ENCODE measurements at places on chromosomes 3 and 15.
A peak's percentile ranks its signal among the peaks of the same experiment; 100 is the strongest.

- DNase-seq, result no peak
These were observed 55.3 kb downstream of the CCK start for GRCh38 chr3:42210726-42211125.

DNA sequence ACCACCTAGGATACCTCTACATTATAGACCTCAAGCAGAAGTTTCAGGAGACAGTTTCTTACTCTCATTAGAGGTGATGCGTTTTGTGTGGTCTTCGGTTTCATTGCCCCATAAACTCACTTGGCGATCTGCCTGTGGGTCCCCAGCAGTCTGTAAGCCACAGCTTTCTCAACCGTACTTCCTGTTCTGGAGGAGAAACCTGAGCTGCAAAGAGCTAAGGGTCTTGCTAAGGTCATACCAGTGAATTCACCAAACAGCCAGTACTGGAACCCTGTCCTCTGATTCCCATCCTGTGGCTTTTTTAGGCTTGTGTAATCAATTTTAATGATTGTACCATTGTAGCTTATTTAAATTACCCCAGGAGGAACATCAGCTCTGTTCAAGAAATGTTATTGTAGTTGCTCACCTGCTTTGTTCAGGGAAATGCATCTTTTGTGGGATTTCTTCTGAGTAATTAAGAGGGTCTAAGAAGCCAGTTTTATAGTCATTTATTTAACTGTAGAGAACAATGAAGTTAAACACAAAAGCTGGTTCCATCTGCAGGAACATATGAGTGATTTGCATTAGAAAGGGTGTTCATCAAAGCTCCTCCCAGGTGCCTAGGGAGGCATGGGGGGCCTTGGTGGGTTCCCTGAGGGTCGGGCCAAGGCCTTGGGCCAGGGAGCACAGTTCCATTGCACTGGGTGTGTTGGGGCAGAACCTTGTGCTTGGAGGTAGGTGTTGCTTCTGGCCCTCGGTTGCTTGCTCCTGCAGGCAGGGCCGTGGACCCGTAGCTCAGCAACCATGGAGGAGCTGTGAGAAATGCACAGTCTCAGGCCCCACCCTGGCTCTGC is 69.6 kb downstream of the APBA2 start:
- DNase-seq, result peak; percentile 25

- DNase-seq, result no peak
These were observed 39.1 kb downstream of the SCAPER start for GRCh38 chr15:76866008-76866407.

DNA sequence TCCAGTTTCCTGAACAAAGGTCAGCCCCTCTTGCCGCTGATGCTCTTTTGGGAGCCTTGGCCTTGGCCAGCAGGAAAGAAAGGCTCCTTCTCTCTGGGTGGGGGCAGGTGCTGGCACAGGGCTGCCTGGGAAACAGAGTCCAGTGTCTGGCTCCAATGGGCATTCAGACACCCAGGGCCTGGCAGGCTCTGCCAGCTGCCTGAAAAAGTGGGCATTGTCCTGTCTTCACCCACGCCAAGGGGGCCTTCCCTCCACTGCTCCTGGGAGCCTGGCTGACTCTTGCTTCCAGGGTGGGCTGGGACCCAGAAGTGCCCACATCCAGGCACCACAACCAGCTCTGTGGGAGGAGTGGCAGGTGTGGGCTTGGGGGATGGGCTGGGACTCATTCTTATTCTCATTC is 62.7 kb downstream of the RHCG start:
- DNase-seq, result no peak

GRCh38 chr3:172595664-172596393 is 72.6 kb upstream of the TNFSF10 start:
- peak; percentile 76 for DNase-seq

DNA sequence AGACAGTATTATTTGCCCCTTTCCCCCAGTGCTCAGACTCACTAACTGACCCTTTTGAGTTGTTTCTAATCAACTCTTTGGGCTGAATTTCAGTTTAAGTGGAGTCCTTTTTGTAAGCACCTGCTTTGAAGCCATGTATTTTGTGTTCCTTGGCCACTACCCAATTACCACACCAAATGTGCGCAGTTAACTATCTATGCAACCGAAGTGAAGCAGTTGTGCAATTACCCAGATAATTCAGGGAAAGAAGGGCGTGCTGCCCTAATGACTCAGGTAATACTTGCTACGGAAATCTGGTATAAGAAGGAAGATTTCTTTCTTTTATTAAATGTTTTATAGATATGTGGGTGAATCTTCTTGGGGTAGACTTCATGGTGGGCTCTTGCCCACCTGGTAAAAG is 371.9 kb upstream of the TBL1XR1 start:
- DNase-seq, result no peak

- DNase-seq, result no peak
These were observed 775 bp downstream of the ARNT2 start for GRCh38 chr15:80404761-80405553.

GRCh38 chr3:177820683-177821316 is 623.5 kb upstream of the TBL1XR1 start:
- no peak for DNase-seq

DNA sequence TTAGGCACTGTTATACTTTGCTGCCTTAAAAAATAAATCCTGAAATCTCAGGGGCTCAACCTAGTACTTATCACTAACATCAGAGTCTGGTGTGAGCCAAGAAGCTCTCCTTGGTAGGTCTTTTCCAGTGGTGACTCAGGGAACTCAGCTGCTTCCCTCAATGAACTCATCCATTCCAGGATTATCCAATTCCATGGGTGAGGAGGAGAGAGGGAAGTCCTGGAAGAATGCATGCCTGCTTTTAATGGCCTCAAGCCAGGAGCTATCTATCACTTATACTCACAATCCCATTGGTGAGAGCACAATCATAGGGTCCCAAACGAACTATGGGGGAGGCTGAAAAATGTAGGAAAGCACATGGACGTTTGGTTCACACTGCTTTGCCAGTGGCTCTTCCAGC is 113.6 kb downstream of the POLR2M start:
- no peak for DNase-seq

DNA sequence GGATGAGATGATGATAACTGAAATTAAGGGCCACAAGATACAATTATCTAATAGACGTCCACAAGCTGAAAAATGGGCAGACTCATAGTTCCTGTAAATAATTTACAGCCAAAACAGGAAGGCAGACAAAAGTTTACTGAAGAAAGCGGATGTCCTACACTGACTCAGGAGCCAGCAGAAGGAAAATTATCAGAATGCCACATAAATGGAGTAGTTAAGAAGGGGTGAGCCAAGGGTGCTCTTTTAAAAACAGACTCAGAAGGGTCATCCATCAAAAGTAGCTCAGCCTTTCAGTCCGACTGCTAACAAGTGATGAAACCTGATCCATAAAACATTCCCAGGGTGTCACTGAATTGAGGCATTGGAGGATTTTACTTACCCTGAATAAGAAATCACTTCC is 39.8 kb downstream of the TUSC7 start:
- DNase-seq, result no peak

DNA sequence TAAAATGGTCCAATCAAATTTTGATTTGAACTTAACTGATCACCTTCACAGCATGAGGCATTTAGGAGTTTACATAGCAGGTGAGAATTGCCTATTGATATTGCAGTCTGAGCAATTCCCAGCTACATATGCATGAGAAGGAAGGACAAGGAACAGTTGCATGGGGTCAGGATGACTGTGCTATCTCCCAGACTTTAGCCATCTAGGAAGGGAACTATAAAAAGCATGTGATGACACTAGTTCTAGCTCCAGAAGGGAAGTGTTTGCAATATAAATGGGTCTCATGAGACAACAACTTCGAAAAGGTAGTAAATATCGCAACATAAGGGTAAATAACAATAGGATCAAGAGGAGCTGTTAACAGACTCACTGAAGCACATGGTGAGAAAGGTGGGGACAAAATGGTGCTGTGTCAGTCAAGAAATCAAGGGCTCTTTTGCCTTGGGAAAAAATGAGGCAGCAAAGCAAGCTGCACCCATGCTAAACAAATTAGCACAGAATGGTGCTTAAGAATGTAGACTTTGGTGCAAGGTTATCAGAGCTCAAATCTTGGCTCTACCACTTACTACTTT is 90.4 kb upstream of the SLC2A2 start:
- no peak for DNase-seq

- no peak for DNase-seq
These were observed 204.5 kb downstream of the XXYLT1 start for GRCh38 chr3:195066441-195066841.

DNA sequence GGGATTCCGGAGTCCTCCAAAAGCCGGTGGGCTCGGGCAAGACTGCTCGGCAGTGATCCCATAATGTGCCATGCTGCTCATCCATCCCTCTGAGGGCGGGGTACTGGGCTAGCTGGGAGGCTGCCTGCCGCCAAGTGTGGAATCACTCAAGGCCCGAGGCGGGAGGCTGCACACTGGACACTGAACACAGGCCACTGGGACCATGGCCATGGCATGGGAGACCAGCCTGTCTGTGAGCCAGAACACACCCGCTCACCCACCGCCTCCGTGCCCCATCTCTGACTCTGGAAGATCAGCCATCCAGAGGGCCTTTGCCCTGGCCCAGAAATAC is 1.4 kb downstream of the C3orf22 start:
- no peak for DNase-seq

DNA sequence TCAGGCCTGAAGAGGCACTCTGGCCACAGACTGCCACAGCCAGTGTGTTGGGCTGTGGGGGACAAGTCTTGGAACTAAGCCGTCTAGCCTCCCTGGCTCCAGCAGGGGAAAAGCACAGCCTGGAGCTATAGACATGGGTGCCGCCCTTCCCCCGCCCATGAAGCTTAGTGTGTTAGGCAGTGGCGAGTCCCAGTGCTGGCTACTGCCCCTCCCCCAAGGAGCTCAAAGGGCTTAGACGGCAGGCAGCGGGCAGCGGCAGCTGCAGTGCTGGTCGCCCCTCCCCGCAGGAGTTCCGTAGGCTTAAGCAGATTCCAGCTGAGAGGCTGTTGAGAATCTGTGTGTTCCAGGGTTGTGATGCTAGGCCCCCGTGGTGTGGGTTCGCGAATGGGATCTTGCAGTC is 135.8 kb upstream of the RORA start:
- DNase-seq, result no peak

DNA sequence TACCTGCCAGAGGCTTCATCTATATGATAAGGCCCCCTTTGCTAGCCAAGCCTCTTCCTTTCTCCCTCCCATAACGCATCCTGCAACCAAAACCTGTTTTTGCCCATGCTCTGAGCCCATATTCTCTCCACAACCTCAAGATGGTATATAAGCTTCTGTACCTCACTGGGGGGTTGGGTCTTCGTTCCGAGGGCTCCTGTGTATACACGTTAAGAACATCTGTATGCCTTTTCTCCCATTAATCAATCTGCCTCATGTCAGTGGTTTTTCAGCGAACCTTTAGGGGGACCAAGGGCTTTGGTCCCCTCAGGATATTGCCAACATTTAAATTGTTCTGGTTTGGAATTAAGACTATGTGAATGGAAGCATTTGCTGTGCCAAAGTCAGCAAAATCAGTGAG is 168.0 kb downstream of the PEX5L start:
- no peak for DNase-seq

GRCh38 chr15:47929138-47929803 is 191.5 kb upstream of the SLC24A5 start:
- no peak for DNase-seq

DNA sequence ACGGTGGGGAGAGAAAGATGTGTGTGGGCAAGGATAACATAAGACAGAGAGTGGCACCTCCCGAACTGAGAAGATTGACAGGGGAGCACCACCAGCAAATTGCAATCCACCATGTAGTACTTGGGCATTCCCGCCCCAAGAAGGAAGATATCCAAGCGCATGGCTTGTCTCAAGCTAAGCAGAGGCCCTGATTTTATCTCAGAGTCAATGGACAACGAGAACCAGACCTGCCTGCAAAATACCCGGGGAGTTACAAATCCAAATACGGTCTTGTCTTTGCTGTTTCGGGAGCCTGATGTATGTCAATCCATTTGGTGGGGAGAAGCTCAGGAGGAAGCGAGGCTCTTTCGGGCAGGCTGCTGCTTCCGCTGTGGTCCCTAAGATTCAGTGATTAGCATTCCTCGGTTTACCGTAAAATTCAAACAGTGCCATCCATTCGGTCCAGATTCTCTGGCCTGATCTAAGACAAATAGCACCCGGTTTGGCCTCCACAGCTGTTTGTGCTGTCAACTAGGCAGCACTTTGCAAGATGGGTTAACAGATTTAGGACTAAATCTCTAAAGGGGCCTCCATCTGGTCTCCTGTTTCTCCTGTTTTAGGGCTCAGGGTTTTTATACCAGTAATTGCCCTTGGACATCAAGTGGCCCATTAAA is 97.7 kb upstream of the WNT5A start:
- DNase-seq, result no peak

- DNase-seq, result no peak
These were observed 84.6 kb upstream of the CDV3 start for GRCh38 chr3:133488785-133489367.

GRCh38 chr3:151426341-151426657 is 34.6 kb downstream of the IGSF10 start:
- no peak for DNase-seq

GRCh38 chr15:89760303-89761008 is 9.4 kb upstream of the MESP1 start:
- DNase-seq, result peak; percentile 50

DNA sequence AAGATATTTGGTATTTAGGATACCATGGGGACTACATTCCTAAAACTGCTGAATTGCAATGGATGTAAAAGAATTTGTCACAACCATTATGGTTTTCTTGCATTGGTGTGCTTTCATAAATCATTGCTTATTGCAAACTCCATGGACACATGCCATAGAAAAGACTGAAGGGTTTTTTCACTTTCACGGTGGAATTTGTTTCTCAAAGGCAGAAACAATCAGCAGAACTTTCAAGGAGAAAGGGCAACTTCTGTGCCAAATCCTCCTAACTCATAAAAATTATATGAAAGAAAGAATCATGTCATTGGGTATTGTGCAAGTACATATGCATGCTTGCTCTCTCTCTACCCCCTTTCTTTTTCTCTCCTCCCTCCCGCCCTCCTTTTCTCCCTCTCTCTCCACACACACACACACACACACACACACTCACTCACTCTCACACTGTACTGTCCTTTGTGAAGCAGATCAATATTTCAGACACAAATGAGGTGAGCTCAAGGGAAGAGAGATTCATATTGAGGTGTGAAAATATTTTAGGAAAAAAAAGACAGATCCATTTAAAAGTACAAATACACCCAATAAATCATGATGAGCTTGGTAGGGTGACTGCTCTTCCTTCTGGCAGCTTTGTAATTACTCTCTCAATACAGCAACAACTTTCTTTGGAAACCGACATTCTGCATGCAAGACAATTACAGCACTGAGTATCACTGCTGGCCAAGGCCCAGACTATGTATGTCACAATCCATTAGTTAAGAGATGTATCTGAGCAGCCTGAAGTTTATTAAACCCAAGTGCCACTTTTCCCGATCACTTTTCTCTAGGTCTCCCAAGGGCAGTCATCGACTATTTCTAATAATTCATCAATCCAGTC is 492.6 kb downstream of the TUSC7 start:
- no peak for DNase-seq

GRCh38 chr3:194738254-194739093 is 52.8 kb downstream of the FAM43A start:
- DNase-seq, result no peak

DNA sequence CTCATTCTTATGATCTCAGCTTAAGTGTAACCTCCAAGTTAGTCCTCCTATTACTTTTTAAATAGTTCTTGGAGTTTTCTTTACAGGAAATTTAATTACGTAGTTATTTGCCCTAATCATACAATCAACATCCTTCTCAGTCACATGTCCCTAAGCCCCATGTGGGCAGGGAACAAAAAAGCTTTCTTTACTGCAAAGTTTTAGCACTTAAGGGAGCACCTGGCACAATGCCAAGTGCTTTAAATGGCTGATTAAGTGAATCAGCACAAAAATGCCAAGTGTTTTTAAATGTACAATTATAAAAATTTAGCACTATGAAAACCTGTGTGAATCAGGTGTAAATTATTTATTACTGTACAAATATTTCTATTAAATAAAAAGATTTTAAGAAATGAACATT is 445.3 kb downstream of the C3orf38 start:
- no peak for DNase-seq

Measured in CD4-positive, alpha-beta T cell treated with Interleukin-6 at 100 ng/mL for 8 hours (primary cell).